ENCODE measurements at places on chromosomes 3 and 15.

DNA sequence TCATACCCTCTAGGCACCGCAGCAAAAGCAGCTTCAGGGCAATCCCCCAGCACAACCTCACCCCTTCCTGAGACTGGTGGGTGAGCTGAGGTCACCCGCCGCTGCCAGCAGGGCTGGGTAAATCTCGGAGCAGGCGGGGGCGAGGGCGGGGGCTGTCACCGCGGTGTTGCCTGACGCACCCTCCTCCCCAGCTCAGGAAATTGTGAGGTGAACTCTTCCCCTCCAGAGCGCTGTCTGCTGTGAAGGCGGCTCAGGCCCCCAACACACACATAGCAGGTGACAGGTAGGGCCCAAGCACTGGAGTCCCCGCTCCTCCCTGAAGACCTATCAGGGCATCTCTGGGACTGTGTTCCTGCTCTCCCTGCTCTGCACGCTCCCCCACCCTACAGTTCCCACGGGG, 30.2 kb upstream of the FURIN start:
- no peak for DNase-seq

DNA sequence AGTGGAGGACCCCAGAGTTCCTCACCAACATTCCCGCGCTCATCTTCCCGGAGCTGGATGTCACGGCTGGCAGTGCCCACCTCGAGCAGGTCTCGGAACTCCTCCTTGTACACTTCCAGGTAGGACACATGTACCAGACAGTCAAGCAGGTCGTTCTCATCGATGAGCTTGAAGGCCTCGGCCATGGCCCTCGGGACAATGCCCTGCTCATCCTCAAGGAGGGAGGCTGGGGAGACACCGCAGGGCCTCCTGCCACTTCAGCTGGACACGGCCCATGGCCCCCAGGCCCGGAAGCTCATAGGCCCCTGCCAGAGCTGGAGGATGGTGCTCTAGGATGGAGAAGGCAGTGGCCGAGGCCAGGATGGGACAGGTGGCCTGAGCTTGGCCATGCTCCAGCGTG, 5.6 kb downstream of the KIF7 start:
- no peak for DNase-seq

DNA sequence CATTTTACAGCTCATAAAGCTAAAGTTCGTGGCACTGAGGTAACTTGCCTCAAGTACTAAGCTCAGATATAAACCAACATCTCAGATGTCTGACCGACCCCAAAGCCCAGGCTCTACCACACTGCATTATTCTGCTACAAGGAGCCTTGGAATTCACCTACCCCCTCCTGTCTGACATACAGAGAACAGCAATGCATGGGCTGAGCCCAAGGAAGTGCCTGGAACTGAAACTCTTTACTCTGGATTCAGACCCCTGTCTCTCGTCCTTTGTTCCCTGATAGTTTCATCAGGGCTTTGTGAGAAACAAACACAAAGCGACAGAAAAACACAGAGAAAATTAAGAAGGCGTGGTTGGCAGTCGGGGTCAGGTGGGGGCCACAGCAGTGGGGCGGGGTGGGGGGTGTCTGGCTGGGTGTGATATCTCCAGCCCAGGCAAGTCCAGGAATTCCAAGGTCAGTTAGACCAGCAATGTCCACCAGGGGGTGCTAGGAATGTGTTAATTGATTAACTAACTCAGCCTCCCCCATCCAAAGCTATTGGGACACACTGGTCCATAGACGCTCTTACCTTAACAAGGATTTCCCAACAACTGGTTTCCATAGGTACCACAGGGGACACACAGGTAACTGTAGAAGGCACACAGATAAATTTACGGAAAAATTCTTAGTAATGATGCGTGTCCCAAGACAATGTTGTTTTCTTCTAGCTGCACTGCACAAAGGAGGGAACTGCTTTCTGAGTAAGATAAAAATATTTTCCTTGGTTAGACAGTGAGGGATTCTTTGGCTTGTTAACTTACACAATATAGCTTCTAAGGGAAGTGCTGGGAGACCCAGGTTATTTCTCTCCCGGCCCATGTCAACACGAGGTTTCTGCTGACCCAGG, 18.8 kb upstream of the SSUH2 start:
- peak; percentile 79 for DNase-seq

GRCh38 chr15:26767169-26767670, 5.6 kb downstream of the GABRB3 start:
- DNase-seq: peak; percentile 7

GRCh38 chr15:94470492-94470891, 239.1 kb downstream of the MCTP2 start:
- peak; percentile 72 for DNase-seq
